WTC11 (cell line): ENCODE measurements at places on chromosomes 4 and X.

DNA sequence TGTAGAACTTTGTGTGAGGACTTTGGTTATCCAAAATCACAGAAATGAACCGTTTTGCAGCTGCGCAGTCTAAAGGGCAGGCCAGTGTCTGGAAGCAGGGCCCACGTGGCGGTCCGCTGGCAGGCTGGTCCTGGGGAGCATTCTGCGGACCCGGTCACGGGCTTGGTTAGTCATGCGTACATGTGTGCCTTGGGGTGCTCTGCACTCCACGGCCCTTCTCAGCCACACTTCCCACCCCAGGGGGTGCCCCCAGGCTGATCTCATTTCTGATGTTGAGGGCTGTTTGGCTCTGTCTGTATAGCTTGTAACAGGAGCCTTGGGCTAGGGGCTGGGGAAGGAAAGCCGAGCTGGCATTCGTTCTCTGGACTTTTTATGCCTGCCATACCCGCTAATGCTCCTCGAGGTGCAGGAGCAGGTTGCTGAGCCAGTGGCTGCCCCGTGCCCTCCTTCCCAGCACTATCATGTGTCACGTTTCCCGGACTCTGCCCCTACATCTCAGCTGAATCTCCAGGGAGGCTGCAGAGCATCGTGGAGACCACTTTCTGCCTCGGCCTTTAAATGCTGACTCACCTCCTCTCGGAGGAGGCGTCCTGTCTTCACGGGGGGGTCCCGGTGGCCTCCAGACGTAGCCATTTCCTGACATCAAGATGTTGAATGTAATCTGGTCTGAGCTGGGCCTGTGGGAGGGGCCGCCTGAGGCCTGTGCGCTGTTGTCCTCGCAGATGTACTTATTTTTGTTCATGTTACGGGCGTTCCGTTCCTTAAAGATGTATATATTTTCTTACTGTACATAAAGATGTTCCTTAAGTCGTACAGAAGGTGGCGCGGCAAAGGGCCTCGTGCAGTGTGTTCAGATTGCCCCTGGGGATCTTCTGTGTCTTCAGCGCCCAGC lies 11.4 kb upstream of the TADA2B start:
- DNase-seq: no peak

GRCh38 chrX:9923357-9923756 lies 43.8 kb upstream of the CLDN34 start:
- no peak for DNase-seq

DNA sequence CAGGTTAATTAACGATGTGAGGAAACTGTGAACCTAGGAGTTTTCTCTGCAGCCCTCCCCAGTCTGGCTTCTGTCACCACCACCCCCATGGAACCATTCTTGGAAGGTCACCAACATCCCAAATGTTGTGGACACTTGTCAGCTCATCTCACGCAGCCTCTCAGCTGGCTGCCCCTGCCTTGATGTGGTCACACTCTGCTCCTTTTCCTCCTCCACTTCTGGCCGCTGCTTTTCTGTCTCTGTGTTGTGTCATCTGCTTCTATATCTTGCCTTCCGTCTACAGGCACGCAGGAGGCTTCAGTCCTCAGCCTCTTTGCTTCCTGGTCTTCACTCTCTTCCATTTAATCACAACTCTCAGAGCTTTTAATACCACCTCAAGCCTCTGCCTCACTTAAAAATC lies 371.5 kb upstream of the SLIT2 start:
- no peak for DNase-seq

DNA sequence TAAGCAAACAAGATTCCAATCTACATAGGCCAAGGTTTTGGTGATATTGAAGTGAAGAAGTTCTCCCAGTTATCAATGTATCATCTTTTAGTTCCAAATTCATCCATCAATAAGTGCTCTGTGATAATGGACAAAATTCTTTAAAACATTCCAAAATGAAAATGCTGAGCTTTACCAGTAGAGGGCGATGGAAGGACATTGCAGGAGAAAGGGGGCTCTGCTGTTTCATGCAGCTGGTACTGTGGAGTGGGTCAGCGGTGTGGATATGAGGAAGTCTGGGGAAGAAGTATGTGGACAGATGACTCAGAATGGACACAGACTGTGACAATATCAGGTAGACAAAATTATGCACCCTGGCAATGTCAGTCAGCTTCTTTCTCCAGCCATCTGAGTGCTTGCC lies 46.6 kb upstream of the HS6ST2 start:
- DNase-seq: no peak

- no peak for DNase-seq
Observed at GRCh38 chr4:85724791-85725563, 250.0 kb downstream of the ARHGAP24 start.
